Umbilical cord (tissue), 2 donors: ENCODE measurements at places on chromosomes 3 and 15. TPM values are rescaled to one million over a fixed set of nuclear protein-coding genes. Genes with fewer than 3 reads are reported as not detected.

The CPLX3 gene
- 0.72 TPM for total RNA-seq

The ISLR gene
- total RNA-seq = 95.1 TPM

The GNAT1 gene
- total RNA-seq = not detected

The SLC24A5 gene
- total RNA-seq = 12.3 TPM

The CDCP1 gene
- total RNA-seq = 0.72 TPM

The MEGF11 gene
- total RNA-seq = 1.9 TPM

The NRROS gene
- total RNA-seq = 0.96 TPM

The SERPINI2 gene
- total RNA-seq = 3.1 TPM

The PPP1R14D gene
- total RNA-seq = 1.7 TPM

The GRAMD2A gene
- total RNA-seq = 1.9 TPM

The TRIM59 gene
- total RNA-seq = 20.2 TPM
